ENCODE measurements at places on chromosomes 13 and 19.

DNA sequence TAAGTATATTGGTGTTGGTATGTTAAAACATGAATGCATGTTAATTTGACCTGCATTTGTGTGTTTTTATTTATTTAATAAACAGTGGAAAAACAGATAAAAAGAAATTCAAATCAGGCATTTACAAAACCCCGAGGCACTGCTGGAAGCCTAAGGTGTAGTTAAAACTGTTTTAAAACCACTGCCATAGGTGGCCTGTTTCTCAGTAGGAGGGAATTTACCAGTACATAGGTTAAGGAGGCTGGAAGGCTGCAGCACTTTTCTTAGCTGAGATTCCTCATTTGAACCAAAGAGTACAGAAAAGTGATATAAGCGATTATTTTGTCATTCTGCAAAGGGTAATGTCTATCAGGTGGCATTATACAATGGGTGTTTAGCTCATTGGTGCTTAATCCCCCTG, 99.6 kb downstream of the PAN3 start:
- no peak for DNase-seq

DNA sequence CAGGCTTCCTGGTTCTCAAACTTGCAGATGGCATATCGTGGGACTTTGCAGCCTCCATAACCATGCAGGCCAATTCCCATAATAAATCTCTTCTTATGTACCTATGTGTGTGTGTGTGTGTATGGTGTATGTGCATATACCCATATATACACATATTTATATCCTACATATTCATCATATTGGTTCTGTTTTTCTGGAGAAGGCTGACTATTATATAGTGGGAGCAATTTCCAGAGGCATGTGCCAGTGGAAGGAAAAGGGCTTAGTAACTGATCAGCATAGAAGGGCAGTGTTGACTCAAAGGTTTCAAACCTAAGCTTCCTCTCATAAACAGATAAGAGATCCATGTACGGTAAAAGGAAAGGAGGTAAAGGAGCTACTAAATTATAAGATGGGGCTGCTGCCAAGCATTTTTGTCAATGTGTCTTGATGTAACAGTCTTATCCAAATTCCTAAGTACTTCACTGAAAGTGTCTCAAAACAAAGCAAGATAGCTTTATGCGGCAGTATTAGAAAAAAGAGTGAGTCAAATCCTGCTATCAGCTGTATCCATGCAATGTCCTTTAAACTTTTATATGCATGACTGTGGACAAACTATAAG, 432.1 kb downstream of the TBC1D4 start:
- no peak for DNase-seq

- DNase-seq: no peak
These were observed 43.9 kb downstream of the SLC10A2 start for GRCh38 chr13:103022336-103022735.

DNA sequence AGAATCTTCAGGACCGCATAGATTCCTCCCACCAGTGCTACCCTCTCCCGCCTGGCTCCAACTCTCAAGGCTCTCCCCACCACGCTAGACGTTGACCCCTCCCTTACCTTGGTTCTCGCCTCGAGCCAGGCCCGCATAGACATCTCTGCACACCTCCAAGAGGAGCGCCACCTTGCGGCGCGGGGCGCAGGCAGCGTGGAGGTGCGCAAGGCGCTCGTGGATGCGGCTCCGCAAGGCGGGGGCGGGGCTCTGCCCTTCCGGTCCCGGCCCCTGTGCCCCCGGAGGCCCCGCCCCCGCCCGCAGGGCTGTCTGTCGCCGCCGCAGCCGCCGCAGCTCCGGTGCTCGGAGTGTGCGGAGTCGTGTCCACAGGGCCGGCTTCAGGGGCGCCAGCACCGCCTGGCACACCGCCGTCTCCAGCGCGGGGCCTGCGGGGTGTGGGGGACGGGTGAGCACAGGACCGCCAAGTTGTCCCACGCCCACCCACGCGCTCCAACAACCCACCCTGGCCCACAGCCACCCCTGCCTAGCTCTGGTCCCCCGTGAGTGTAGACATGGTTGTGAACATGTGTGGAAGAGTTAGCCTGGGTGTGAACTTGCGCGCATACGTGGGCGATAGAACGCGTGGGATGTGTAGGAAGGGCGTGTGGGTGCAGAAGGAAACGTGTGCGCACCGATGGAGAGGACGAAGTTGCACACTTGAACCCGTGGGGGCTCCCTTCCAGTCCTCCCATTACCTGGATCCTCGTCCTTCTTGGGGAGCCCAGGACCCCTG, 8.1 kb downstream of the RINL start:
- DNase-seq: peak; percentile 91

- no peak for DNase-seq
These were observed 66.2 kb downstream of the SPATA13 start for GRCh38 chr13:24226762-24227161.

DNA sequence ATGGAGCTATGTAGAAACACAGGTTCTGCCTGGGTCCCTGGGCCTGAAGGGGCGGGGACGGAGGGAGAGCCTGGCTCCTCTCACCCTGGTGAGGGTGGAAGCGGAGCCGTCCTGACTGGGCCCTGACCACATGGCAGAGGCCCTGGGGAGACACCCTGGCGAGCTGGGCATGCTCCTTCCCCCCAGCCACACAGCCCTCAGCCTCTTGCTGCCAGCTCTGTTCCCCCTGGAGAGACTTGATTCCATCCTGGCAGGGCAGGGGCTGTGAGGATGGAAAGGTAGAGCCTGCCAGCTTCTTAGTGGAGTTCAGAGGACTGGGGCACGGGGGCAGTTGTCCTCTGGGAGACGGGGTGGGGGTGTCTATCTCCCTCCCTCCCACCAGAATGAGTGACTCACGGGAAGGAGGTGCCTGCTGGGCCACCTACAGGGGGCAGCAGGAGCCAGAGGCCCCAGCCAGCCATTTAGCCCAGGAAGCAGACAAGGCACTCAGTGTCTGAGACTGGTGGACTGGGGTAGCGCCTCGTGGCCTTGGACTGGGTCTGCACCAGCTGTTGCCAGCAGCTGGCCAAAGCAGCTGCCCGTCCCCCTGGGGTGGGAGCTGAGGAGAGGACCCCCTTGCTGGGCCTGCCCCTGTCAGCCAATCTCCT, 22.8 kb upstream of the RNF17 start:
- DNase-seq: peak; percentile 22
